Fibroblast of upper back skin (primary cell): ENCODE measurements at places on chromosomes 13 and 19.

GRCh38 chr19:40932008-40932959 is 50.3 kb upstream of the CYP2A7 start:
- DNase-seq = no peak

- DNase-seq = no peak
These were observed 80.6 kb upstream of the CLDN10 start for GRCh38 chr13:95471960-95472359.

DNA sequence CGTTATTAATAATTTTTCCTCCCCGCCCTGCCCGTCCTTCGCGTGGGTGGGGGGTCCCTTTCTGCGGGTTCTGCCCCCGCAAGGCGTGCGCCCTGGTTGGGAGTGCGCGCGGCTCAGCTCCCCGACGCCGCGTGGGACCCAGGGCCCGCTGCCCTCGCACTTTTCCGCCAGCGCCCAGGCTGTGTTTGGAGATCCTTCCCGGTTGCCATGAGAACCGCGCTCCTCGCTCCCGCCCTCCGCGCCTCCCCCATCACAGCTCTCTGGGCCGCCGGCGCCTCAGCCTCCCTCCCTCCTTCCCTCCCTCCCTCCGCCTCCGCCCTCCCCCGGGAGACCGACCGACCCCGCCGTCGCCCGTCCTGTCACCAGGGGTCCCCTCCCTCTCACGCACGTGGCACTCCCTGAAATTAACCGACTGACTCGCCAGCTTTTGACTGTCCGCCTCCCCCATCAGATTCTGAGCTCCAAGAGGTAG is 2.4 kb upstream of the SSBP4 start:
- DNase-seq = peak; percentile 87

DNA sequence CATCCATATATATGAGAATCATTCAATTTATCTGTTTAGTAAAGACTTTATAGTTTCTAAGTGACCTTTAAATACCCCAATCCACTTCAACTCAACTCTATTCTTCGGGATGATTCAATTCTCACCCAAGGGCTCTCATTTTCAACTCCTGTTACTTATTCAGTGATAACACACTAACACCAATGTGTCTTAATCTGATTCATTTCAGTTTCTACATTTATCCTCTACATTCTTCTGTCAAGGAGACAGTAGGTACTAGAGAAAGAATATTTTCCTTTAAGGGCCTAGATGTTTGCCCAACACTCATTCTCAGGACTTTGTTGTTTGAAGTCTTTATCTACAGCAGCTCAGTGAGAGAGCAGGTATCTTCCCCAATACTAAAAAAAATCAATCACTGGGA is 7.1 kb downstream of the ARGLU1 start:
- no peak for DNase-seq

DNA sequence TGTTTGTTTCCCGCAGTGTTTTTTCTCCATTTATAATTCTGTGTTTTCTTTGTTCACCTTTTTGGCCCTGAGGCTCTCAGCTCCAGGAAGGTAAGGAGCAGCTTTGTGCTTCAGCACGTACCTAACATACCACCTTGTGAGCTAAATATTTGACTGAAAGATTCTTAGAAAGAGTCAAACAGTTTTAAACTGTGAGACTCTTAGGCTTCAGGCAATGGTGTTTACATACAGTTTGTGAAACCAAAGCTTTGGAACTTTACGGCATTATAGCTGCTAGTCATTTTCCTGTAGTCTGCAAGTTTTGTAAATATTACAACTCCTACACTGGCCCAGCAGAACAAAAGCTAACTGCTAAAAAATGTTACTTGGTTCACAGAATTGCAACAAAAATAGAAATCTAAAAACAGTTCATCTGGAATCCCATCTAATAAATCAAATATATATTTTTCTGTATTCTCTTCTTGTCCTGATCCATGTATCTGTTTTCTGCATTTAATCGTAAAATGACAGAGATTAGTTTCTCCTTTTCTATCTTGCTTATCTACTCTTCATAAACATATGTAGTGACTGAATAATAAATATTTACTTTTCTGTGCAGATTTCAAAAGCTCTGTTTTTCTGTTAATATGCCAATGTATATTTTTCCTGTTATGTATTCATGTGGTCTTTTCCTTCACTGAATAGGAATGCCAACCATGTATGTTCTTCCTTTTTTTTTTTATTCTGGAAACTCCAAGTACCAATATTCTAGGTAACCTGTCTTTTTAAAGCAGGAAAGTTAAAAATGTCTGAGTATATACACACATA is 38.8 kb upstream of the GPI start:
- DNase-seq = no peak

GRCh38 chr13:21883713-21884112 is 212.8 kb downstream of the FGF9 start:
- no peak for DNase-seq

GRCh38 chr19:15028490-15028889 is 20.8 kb upstream of the CASP14 start:
- no peak for DNase-seq

DNA sequence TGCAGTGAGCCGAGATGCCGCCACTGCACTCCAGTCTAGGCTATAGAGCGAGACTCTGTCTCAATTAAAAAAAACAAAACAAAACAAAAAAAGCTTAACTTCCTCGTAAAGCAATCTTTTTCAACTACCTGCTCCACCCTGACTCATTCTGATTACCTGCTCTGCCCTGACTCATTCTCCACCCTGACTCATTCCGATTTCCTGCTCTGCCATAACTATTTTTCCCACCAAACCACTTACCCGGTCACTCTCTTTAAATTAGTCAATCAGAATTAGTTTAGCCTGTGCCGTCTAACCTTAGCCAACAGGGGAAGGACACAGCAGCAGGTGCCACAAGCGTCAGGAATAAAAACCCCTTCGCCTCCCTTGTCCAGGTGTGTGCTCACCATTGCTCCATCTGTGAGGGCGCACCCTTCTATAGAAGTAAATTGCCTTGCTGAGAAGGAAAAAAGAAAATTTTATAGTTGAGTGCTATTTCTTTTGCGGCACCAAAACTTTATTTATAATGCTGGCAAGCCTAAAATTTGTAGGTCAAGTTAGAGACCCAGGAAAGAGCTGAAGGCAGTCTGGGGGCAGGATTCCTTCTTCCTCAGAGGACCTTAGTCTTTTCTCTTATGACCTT is 1.7 kb upstream of the IFT88 start:
- DNase-seq = no peak

DNA sequence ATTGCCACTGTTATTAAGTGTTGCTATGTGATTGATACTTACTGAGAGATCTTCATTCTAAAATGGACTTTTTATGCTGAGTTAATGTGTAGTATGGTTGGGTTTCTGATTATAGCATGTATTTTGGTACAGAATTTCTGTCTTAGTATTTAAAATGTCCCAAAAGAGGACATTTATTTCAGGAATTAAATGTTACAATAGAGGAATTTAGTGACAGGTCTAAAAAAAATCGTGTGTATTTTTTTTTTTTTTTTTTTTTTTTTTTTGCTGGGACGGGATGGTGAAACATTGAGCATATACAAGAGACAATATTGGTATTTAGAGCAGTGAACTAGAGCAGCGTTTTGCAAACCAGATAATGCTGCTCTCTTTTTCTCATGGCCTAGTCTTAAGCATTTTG is 27.9 kb downstream of the URI1 start:
- DNase-seq = no peak

DNA sequence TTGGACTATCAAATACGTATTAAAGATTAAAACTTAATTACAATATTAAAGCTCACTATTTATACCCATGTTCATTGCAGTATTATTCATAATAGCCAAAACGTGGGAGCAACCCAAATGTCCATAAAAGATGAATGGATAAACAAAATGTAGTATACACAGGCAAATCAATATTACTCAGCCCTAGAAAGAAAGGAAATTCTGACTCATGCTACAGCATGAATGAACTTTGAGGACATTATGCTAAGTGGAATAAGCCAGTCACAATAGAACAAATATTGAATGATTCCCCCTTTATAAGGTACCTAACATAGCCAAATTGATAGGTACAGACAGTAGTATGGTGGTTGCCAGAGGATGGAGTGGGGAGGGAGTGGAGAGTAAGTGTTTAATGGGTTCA is 457.3 kb downstream of the FGF14 start:
- DNase-seq = no peak

- no peak for DNase-seq
These were observed 318.8 kb upstream of the SGCG start for GRCh38 chr13:22861958-22862466.

DNA sequence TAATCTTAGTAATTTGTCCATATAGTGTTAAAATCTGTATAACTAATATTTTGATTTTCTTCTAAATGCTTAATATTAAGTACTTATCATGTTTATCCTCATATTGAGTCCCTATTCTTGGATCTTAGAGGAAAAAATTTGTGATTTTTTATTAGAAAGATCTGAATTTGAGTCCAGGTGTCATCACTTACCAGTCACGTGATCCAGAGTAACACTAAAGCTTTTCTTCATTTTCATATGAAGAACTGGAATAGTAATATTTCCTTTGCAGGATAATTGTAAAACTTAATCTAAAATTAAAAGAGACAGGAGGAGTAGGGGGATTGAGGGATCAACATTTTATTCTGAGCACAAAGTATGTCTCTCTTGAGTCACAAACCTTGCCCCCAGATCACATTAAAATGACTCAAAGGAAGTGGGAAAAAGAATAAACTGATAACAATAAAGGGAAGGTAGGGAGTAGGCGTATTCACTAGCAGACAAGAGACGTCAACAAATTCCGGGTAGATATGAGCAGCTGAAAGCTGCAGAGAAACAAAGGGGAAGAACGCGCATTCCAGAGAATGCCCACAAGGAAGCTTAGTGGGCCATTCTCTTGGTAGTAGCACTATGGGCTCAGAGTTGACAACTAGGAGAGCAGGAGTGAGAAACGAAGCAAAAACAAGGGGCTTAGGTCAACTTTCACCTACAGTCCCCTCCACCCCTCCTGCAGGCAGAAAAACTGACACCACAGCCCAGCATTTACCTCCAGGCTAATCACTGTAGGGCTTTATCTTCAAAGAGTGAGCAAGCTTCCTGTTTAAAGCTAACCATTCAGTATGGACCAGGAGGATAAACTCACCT is 123.1 kb downstream of the SPRY2 start:
- DNase-seq = no peak

- no peak for DNase-seq
These were observed 7.4 kb downstream of the SIGLEC8 start for GRCh38 chr19:51450730-51451307.

DNA sequence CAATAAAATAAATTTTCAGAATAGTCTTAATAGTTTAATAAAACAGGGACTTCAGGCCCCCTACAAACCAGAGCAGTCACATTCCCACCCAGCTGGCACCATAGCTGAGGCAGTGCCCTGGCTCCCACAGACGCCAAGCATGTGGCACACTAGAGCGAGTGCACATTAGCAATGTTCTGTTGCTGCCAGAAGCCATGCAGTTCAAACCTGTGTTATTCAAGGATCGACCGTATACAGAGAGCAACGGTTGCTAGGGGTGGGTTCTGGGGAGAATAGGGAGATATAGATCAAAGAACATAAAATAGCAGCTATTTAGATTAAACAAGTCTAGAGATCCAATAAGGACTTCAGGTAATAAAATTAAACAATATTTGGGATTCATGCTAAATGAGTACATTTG is 419.3 kb upstream of the KLHL1 start:
- DNase-seq = no peak

DNA sequence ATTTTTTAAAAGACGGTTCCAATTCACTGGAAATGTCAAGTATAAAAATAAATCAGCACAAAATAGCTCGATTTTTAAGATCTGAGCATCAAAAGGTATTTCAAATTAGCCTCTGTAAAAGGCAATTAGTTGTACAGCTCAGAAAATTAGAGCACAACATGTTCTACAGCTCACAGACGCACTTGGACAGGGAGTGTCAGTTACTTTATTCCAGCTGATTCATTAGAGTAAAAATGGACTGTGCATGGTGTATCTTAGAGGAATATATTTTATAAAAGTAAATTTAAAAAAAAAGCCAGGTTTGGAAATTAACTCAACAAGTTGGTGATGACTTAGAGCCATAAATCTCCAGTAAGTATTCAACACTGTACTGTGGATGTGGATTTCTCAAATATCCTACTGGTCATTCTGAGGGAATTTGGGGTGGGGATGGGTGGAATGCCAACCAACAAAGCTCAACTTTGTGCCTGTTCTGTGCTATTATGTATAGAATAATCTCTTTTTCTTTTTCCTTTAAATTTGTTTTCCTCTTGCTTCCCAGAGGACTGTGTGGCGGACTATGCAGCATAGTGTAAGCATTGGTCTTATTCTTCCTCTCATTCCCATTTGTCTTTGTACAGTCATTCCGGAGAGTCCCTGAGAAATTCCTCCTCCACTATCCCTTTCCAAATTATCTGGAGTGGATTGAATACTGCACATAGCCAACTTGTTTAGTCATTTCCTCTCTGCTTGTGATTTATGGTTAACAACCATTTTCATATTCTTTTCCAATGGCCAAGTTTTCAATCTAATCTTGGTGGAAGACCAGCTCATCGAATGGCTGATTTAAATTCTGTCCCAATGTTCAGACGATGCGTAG is 169.3 kb downstream of the DCT start:
- peak; percentile 97 for DNase-seq

GRCh38 chr19:39637891-39638290 is 17.8 kb upstream of the LGALS16 start:
- no peak for DNase-seq

DNA sequence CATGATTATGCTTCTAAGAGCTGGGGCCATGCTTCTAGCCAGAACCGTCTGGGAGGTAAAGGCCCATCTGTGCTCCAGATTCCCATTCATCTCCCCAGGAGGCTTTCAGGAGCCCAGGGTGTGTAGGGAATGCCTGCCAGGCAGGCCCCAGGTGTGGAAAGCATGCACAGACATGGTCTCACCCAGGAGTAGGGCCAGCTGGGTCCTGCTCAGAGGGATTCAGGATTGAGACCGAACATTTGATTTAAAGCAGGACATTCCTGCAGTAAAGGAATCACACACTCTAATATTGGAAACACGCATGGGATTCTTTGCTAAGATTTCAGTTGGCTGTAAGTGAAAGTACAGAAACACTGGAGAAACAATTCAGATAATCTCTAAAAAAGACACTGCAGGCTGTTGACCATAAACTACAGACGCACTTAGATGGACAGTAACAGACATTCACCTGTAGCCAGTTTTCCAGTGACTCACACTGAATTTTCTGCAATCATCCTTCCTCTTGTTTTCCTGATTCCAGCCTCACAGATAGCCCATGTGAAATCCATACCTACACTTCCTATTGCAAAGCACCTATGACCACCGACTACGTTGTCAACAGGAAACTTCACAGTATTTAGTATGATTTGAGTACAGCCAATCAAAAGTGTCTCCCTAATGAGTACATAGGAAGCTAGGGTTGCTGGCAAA is 257.8 kb downstream of the TBC1D4 start:
- peak; percentile 93 for DNase-seq

- DNase-seq = no peak
These were observed 10.0 kb upstream of the CABP5 start for GRCh38 chr19:48053856-48054255.

GRCh38 chr19:917323-918151 is at the start of gene KISS1R:
KISS1R (plus strand) TSS chr19:917333; CDS start chr19:917503, 170 bp downstream.
- DNase-seq = no peak

- DNase-seq = no peak
These were observed 12.8 kb downstream of the RGCC start for GRCh38 chr13:41470196-41470595.

GRCh38 chr19:51142119-51142518 is at the start of gene SIGLEC7:
SIGLEC7 (plus strand) TSS chr19:51142301; CDS start chr19:51142370, 69 bp downstream.
- no peak for DNase-seq
